ENCODE measurements at places on chromosomes 2 and 18. TPM values are rescaled to one million over a fixed set of nuclear protein-coding genes. Genes with fewer than 3 reads are reported as not detected.

Gene ELOA2
- total RNA-seq: not detected

Gene PLEK
- 4.4 TPM for total RNA-seq

Gene C2orf81
- total RNA-seq: 2.7 TPM

DNA sequence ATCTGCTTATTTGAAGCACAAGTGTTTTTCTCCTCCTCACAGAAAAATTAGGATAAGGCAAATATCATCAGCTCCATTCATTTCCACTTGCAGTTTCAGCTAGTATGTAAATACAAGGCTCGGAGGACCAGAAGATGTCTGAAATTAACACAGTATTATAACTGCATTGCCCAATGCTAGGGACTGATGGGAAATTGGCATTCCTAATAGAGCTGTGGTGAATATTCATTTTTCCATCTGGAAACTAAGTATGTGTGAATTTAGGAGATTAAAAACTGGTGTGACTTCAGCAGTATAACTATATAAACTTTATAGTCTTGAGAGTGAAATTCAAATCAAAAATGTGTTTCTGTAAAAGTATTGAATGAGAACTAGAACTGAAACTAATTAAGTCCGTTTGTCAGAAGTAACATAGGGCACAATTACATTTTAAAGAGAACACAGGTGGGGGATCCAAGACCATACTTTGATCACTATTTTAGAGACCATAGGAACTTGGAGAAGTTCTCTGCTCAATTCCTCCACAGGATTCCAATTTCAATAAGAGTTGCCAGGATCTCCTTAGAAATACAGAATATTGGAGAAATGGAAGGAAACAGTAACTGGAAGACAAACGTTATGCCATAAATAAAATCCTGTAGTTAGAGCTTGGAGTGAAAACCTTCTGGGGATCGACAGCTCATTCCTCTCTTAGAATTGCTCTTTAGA is 12.1 kb upstream of the ITGA6 start:
- DNase-seq: no peak

DNA sequence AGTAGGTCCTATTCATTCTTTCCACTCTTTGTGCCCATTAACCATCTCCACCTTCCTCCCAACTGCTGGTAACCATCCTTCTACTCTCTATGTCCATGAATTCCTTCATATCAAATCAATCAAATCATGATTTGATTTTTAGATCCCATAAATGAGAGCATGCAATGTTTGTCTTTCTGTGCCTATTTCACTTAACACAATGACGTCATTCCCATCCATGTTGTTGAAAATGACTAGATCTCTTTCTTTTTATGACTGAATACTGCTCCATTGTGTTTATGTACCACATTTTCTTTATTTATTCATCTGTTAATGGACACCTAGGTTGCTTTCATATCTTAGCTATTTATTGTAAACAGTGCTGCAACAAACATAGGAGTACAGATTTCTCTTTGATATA is 827.3 kb upstream of the NRXN1 start:
- no peak for DNase-seq
